Astrocyte (in vitro differentiated cells and primary cell): ENCODE measurements at places on chromosomes 11 and 22.

GRCh38 chr11:42251984-42252383, 792.5 kb upstream of the LRRC4C start:
- DNase-seq = no peak

GRCh38 chr11:35970445-35970844, 26.6 kb downstream of the LDLRAD3 start:
- DNase-seq = no peak

DNA sequence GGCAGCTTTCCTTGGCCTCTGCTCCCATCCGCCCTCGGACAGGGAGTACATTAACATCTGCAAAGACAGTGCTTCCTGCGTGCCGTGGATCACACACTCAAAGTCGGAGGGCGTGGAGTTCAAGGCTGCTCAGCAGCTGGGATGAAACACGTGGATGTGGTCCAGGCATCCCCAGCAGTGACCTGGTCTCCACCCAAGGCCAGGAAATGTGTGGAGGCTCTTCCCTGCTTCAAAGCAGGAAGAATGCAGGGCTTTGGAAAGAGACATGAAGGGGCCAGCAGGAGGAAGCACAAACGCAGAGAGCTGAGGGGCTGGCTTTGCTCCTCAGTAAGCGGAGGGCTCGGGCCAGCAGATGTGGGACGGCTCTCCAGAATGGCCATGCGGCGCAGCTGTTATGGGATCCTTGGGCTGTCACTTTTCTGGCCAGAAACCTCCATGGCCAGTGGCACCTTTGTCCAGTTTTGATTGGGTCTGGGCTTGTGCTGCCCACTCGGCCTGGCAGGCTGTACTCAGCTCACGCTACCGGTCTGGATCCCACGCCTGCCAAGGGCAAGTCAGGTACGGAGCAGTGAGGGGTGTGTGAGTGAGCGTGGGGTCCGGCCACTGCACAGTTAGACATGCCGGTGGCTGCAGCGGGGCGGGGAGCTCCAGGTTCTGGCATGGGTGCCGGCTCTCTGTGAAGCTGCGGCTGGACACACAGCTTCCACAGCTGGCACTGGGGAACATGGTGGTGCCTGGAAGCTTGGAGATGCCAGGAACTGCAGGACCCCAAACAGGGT, 438.0 kb downstream of the TBC1D22A start:
- DNase-seq = no peak

GRCh38 chr11:112290493-112290850, 29.8 kb upstream of the PLET1 start:
- no peak for DNase-seq

GRCh38 chr11:34825670-34826383, 90.4 kb downstream of the APIP start:
- DNase-seq = no peak
